ENCODE measurements at places on chromosomes 3 and 15.

GRCh38 chr15:100008258-100008657, 275.0 kb upstream of the LYSMD4 start:
- DNase-seq: no peak

- DNase-seq: no peak
Observed at GRCh38 chr3:49386056-49386756, 25.6 kb downstream of the RHOA start.

- DNase-seq: no peak
Observed at GRCh38 chr3:128415773-128416577, 50.7 kb downstream of the DNAJB8 start.

DNA sequence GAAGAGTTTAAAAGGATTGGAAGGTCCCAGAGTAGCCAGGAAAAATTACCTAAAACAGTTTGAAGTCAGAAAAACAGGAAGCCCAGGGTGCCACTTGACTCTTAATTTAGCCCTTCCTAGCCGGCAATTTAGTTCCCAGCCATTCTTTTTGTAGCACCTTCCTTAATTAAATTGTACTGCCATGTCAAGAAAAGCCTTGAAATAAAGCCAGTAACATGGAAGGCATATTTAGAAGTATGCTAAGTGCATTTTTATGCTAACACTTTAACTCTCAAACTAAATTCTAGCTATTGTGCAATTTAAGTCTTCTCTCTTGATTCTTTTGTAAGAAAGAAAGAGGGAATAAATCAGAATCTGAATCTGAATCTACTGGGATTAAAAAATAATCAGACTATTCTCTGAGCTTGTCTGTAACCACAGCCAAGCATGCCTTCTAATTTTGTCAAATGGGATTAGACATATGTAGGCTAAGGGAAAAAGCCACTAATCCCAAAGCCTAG, 43.2 kb downstream of the MAP3K13 start:
- no peak for DNase-seq

DNA sequence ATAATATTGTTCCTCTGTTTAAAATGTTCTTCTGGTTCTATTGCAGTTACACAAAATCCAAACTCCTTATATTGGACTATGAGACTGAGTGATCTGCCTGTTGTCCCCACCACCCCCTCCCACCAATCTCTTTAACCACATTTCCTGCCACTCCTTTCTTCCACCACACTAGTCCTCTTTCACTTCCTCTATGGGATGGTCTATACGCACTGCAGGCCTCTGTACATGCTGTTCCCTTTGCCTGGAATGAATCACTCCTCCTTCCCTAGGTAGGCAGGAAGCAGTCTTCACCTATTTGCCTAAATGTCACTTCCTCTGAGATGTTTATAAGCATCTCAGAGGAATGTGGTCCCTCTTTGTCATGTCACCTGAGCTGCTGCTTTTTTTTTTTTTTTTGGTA, 4.0 kb downstream of the MAP2K1 start:
- DNase-seq: no peak

- DNase-seq: no peak
Observed at GRCh38 chr15:51558411-51558810, 64.2 kb downstream of the DMXL2 start.

DNA sequence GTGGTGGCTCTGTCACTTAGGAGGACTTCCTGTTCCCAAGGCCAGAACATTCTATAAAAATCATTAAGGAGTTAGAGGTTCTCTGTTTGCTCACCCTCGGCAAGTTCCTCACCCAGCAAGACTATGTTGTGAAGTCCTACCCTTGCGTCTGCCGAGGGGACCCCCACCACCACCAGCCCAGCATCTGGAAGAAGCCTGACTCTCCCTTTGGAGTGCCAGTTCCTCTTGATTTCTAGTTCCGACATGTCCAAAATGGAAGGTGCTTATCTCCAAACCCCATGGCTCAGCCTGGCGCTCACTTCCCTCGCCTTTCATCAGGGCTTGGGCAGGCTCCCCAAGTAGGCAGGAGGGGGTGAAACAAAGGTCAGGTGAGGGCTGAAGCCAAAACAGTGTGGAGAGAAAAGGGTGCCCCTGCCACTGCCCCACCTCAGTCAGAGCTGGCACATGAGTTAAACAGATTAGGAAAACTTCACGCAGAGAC, 41.0 kb downstream of the BHLHE40 start:
- DNase-seq: no peak

DNA sequence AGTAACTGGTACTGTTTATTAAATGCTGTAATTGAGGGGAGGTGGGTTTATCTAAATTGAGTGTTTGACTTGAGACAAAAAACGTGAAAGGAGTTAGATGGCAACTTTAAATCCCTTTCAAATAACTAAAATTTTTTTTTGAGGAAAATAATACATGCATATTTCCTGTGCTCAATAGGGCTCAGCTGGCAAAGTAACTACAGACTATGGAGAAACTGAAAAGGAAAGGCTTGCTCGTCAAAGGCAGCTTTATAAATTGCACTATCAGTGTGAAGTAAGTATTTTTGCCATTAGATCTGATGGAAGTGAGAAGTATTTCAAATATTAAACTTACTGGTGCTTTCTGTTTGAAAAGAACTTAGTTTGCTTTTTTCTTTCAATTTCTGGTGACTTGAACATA, 72.2 kb downstream of the DZIP3 start:
- DNase-seq: no peak

- no peak for DNase-seq
Observed at GRCh38 chr3:30567139-30567753, 39.2 kb upstream of the TGFBR2 start.

GRCh38 chr3:145224886-145225285, 936.1 kb downstream of the PLOD2 start:
- no peak for DNase-seq

DNA sequence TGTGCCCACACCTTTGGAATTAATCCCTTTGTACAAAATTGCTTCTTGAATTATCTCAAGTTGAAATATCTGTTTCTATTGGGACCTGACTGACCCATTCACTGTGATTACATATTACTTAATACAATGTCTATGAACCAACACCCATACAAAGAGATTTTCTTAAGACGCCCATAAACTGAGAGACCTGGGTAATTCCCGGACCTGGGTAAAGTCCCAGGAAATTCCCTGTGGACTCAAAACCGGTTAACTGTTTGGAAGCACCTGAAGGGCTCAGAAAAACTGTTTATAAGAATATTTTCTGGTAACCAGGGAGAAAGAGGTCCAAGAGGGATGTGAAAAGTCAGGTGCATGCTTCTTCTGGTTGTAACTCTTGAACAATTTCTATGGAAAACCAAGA, 314.0 kb upstream of the WNT5A start:
- DNase-seq: no peak

DNA sequence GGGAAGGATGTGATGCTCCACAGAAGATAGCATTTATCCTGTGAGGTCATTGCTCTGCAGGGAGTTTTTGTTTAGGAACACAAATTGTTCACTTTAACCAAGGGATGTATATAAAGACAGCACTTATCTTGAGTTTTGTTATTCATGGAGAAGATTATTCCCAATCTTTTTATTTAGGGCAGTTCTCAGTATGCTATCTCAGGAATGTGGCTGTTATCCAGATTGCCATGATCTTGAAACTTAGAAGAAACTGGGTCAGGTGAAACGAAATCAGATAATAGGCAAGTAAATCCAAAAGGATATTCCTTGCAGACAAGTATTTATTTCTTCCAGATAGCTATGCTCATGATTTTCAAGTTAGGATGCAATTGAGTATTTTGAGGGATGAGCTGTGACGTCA, 19.3 kb upstream of the TMEM42 start:
- DNase-seq: no peak

DNA sequence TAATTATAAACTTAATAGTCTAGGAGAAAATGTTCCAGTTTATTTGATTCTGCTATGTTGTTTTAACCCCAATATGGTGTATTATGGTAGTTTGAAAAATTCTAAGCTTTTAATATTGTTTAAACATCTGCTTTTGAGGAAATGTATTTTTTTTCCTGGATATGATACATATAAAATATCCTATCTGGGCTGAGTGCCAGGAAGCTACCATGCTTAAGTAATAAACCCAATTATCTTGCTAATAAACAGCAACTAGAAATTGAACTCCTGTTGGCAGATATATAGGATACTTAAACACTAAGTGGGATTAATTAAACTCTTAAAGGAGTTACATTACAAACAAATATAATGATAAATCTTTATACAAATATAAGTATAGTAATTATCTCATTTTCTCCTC, 293.7 kb upstream of the GRM7 start:
- no peak for DNase-seq

GRCh38 chr3:113660896-113661295, 35.5 kb downstream of the USF3 start:
- DNase-seq: no peak

DNA sequence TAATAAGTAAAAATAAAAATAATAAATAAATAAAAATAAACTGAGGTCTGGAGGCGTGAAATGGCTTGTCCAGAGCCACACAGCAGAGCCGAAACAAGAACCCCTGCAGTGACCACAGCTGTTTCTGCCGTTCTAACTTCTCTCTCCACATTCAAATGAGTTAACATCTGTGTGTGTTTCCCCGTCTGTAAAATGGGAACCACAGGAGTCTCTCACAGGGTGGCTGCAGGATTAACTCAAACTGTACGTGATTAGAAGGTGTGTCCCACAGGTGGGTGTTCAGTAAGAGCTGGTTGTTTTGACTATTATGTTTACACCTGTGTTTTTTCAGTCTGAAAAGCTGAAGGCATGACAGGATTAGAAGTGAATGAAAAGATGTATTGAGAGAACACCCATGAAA, 27.0 kb upstream of the MUC4 start:
- no peak for DNase-seq

DNA sequence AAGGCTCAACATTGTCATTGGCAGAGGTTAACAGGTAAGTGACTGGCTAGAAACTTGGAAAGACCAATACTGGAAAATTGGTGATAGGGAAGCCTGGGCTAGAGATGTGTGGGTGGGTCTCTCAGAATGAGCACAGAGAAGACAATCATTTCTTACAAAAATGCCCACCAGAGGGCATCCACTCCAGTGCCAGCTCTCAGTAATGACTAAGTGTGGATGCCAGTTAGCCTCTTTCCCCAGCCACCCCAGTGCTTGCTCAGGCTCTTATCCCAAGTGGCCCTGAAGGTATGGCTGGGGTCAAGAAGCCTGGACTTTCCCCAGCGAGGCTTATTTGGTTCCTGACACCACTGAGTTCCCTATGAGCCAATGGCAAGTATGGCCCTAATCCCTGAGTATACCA, 115.9 kb upstream of the ST8SIA2 start:
- no peak for DNase-seq

All from thoracic aorta (tissue), 2 donors.